ENCODE measurements at places on chromosomes 1 and 21.

DNA sequence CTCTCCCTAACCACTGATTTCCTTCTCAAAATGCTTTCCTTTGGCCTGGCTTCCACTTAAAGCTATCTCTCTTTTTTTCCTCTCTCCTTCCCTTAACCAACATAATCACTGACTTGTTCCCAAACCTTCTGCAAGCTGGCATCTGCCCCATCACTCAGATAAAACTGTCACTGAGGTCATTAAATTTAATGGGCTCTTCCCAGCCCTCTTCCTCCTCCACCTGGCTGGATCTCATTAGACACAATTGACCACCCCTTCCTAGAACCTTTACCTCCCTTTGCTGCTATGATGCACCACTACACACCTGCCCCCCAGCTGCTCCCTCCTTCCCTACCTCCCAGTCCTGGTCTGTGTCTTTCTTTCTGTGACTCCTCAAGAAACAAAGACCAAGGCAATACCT lies 44.0 kb upstream of the GJB5 start:
- DNase-seq: no peak

- DNase-seq: no peak
Observed at GRCh38 chr21:45788198-45788597, 144.7 kb downstream of the PCBP3 start.

- DNase-seq: no peak
Observed at GRCh38 chr1:218488986-218489385, 143.8 kb downstream of the TGFB2 start.

GRCh38 chr1:177710696-177711620 lies 258.9 kb downstream of the SEC16B start:
- DNase-seq: no peak

DNA sequence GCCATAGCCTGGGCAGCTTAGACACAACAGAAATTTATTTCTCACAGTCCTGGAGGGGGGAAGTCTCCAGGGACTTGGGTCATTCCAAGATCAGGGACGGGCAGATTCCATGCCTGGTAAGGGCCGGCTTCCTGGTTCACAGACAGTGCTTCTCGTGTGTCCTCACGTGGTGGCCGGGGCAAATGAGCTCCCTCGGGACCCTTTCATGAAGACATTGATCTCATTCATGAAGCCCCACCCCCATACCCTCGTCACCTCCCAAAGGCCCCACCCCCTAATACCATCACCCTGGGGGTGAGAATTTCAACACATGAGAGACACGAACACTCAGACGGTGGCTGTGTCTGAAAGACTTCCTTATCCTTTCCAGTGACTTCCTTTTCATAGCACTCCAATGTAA lies 51.5 kb downstream of the ACOT7 start:
- DNase-seq: no peak

- DNase-seq: no peak
Observed at GRCh38 chr21:16741141-16741665, 771.6 kb upstream of the CXADR start.

- no peak for DNase-seq
Observed at GRCh38 chr21:37631319-37632117, 264.9 kb downstream of the DYRK1A start.

DNA sequence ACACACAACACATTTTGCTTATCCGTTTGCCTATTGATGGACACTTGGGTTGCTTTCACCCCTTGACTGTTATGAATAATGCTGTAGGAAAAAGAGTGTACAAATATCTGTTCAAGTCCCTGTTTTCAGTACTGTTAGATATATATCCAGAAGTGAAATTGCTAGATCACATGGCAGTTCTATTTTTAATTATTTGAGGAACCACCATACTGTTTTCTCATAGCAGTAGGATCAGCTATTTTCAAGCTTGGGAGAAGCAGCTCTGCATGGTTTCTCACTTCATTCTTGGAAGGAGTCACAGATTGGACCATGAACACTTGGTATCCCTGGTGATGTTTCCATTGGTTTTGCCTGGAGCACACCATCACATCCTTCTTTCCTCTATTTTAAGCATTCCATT lies 114.4 kb upstream of the ZP4 start:
- DNase-seq: no peak

GRCh38 chr1:197306381-197307062 lies 38.5 kb downstream of the CRB1 start:
- no peak for DNase-seq

GRCh38 chr1:23719162-23719820 lies 24.0 kb upstream of the ELOA start:
- no peak for DNase-seq

DNA sequence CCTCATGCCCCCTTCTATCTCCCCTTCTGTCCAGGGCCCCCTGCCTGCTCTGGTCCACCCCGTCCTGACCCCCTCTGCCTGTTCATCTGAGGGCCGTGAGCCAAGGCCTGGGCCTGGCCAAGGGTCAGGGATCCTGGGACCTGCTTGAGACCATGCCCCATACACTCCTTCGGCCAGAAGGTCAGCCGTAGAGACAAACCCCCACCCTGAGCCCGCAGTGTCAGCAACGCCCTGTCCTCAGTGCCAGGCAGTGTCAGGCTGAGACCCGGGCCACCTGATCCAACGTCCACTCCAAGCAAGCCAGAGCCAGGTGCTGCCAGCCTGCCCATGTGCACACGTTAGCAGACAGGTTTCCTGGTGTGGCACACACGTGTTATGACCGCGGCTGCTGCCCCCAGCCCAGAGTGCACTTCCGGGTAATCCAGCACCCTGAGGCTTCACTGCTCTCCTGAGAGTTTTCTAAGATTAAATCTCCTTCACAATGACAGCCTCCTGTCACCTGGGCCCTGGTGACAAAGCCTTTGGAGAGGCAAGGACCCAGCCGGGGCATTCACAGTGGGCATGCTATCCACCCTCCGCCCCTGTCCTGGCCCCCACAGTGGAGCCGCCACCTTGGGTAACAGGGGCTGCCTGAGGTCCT lies 10.1 kb upstream of the SAMD11 start:
- DNase-seq: no peak

DNA sequence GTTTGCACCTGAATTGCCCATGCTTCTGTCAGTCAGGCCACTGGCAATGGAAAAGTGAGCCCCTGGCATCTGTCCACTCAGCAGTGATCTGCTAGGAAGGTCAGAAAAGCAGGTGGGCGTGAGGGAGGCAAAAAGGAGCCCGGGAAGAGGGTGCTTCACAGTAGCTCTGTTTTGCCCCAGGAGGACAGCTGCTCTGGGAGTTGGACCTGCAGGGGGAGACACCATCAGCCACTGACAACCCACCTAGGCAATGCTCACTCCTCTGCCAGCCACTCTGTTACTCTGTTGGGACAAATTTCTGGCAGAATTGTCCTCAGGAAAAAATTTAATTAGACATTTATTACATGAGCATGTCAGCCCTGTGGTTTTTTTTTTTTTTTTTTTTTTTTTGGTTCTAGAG lies 146.4 kb downstream of the LRIG2 start:
- DNase-seq: no peak

DNA sequence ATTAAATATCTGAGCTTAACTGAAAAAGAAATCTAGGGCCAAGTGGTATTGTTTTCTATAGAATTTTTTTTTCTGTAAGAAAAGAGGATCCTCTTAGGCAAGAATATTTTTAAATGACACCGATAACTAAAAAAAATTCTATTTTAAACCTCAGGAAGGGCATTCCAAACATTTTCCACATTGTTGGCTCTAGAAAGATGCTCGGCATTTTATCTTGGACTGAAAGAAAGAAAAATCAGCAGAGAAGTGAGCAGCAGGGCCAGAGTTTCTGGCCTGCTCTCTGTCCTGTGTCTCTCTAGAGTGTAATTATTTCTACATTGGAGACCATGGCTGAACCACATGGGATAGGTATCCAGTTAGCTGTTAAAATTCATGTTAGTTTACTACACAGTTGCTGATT lies 192.5 kb upstream of the GREM2 start:
- no peak for DNase-seq

DNA sequence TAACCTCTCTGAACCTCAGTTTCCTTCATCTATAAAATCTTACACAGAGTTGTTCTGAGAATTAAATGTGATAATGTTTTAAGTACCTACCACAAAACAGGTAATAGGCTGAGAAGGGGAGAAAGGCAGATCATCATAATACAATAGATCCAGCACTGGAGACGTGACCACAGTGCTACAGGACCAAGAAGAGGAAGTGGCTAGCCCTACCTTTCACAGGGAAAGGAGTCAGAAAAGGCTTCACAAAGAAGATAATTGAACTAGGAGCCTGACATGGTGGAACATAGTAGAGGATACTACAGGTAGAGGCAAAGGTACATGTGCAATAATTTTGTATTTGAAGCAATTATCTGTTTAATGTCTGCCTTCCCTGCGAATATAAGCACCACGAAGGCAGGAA lies 45.1 kb downstream of the ERI3 start:
- no peak for DNase-seq

- no peak for DNase-seq
Observed at GRCh38 chr1:221069986-221070385, 190.7 kb downstream of the HLX start.

- no peak for DNase-seq
Observed at GRCh38 chr21:25660233-25660632, 21.2 kb downstream of the JAM2 start.

- no peak for DNase-seq
Observed at GRCh38 chr1:14479865-14480264, 118.6 kb upstream of the KAZN start.

GRCh38 chr1:225822655-225823403 lies 12.9 kb downstream of the EPHX1 start:
- no peak for DNase-seq

- DNase-seq: no peak
Observed at GRCh38 chr1:155504207-155504606, 58.4 kb downstream of the ASH1L start.

- peak; percentile 26 for DNase-seq
Observed at GRCh38 chr21:30044447-30045064, 104.8 kb upstream of the GRIK1 start.

DNA sequence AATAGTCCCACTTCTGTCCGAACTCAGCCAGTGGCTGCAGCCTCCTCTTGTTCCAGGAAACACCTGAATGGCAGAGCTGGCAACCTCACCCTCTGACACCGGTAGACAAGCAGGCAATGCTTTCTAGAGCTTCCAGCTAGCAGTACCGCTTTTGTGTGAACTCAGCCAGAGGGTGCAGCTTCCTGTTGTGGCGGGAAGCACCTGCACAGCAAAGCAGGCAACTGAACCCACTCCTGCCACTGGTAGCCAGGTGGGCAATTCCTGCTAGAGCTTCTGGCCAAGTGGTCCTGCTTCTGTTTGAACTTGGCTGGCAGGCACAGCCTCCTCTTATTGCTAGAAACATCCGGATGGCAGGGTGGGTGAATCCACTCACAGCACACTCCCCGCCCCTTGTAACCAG lies 40.1 kb upstream of the TMPRSS15 start:
- no peak for DNase-seq

GRCh38 chr1:91308544-91308943 lies 96.1 kb downstream of the HFM1 start:
- no peak for DNase-seq

DNA sequence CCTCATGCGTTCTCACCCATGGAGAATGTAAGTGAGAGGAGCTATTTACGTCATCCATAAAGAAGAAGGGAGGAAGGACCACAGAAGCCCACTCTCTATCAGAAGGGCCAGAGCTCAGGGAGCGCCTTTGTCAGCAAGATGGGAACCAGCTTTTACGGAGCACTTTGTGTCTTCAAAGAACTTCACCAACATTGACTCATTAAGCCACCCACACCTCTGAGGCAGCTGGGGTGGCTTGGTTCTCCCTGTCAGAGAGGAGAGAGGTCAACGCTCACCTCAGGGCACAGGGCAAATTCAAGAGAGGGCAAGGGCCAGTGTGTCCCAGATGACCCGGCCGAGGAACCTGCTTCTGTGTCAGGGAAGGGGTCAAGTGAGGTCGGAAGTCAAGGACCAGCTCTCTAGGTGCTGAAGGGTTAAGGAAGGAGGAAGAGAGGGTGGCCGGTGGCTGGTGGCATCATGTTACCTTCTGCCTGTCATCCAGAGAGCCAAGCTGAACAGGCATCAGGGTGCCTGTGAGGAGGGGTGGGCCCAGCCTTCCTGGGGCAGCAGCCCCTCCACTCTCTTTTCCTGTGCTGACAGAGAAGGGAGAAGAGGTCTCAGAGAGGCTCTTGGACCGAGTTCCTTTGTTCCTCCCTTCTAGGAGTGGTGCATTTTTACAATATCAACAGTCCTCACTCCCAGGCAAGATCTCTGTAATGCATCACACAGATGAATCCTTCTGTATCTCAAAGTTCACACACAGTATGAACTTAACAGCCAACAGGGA lies 109.0 kb downstream of the ETS2 start:
- no peak for DNase-seq

DNA sequence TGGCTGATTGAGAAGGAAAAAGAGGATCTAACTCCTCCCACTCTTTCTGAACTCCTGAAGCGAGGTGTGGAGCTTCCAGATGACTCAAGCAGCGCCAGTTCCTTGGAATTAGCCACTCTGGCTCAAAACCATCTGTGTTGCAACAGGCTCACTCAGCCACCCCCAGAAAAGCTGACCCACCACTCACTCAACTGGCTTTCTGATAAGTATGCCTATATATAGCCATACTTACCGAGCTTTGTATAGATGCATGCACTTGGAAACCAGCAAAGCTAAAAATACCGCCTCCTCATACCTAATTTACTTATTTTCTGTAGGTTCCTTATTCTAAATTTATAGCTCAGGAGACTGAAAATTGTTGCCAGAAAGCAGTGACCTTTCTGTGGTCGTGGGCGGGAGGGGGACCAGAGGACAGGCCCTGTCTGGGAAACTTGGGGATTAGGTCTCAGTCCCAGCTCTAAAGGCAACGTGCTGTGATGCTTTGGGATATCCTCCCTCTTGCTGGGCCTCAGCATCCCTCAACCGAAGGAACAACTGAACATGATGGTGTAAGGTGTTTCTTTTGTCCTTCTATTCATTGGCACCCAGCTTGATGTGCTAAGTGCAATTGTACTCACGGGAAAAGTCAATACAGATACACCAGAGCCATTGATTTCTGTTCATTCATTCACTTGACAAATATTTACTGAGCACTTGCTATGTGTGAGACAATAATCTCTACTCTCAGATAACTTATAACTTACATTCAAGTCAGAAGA lies 65.7 kb downstream of the NENF start:
- DNase-seq: no peak

DNA sequence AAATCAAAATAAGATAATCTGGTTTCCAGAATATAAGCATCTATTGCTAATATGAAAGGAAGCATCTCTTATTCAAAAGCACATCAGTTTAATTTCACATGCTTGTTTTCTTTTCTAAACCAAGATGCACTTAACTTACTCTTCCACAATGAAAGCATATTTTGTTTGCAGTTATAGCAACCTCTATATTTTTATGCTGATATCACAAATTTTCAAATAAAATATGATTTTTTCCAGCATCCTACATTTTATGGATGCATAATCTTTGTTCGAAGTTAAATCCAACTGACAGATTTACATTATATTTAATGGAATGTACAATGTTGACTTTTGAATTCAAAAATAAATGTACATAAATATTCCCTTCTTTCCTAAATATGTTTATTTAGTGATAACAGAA lies 978.3 kb upstream of the B3GALT2 start:
- no peak for DNase-seq
